ENCODE measurements at places on chromosomes 11 and 22. TPM values are rescaled to one million over a fixed set of nuclear protein-coding genes. Genes with fewer than 3 reads are reported as not detected.

GRCh38 chr11:940496-941135 is 14.9 kb downstream of the AP2A2 start:
- peaks cover 20% of the 10 kb centered on the region for H3K4me1 ChIP-seq
- H3K36me3 ChIP-seq: peaks cover 26% of the 10 kb centered on the region
- H3K27me3 ChIP-seq: no peaks in the 10 kb centered on the region
- no peak overlapping the region for H3K4me3 ChIP-seq

- no peak overlapping the region for H3K4me3 ChIP-seq
- no peak overlapping the region for H3K27ac ChIP-seq
- no peaks in the 10 kb centered on the region for H3K36me3 ChIP-seq
These were observed 11.0 kb upstream of the SHANK2 start for GRCh38 chr11:71263386-71263785.

- no peaks in the 10 kb centered on the region for H3K36me3 ChIP-seq
- H3K4me3 ChIP-seq: no peak overlapping the region
- H3K4me1 ChIP-seq: no peaks in the 10 kb centered on the region
- DNase-seq: no peak
These were observed 49.9 kb downstream of the CSF2RB start for GRCh38 chr22:36963302-36963701.

DNA sequence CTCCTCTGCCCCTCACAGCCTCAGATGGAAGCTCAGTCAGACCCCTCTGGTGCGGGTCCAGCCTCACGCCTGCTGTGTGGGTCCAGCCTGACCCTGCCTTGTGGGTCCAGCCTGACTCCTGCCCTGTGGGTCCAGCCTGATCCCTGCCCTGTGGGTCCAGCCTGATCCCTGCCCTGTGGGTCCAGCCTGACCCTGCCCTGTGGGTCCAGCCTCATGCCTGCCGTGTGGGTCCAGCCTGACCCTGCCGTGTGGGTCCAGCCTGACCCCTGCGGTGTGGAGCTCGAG is 445.3 kb downstream of the BRD1 start:
- H3K4me1 ChIP-seq: no peaks in the 10 kb centered on the region
- H3K36me3 ChIP-seq: no peaks in the 10 kb centered on the region
- H3K27ac ChIP-seq: no peak overlapping the region
- no peak overlapping the region for H3K4me3 ChIP-seq
- no peaks in the 10 kb centered on the region for H3K27me3 ChIP-seq

DNA sequence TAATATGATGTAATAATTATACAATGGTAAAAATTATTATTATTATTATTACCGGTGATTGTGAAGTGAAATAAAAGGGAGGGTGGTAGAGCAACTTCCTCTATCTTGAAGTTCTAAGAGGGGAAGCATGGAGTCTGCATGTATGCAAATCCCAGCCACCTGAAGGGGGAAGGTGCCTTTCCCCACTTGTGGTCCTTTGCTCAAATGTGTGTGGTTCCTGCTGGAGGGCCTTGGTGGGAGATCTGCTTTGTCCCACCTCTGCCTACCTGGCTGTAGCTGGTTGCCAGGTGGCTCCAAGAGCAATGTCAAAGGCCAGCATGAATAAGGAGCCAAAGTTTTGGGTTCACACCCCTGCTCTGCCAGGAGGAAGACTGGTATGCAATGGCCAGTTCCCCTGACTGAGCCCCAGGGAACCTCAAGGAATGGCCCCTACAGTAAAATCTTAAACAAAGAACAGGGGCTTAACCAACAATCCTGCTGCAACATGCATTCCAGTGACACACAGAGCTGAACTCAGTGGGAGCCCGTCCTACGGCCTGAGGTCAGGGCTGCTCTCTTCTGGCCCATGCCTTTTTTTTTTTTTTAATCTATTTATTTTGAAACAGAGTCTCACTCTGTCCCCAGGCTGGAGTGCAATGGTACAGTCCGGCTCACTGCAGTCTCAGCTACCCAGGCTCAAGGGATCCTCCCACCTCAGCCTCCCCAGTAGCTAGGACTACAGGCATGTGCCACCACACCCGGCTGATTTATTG is 8.5 kb downstream of the TMEM132A start:
- H3K4me1 ChIP-seq: no peaks in the 10 kb centered on the region
- no peak for DNase-seq
- H3K27me3 ChIP-seq: peaks cover 17% of the 10 kb centered on the region
- no peak overlapping the region for H3K4me3 ChIP-seq
- H3K36me3 ChIP-seq: no peaks in the 10 kb centered on the region

- H3K27ac ChIP-seq: no peak overlapping the region
- peaks cover 28% of the 10 kb centered on the region for H3K4me1 ChIP-seq
- H3K4me3 ChIP-seq: peak overlapping the region; percentile 44
- peaks cover 9% of the 10 kb centered on the region for H3K27me3 ChIP-seq
These were observed 1.6 kb upstream of the PLXNB2 start for GRCh38 chr22:50308986-50309600.

DNA sequence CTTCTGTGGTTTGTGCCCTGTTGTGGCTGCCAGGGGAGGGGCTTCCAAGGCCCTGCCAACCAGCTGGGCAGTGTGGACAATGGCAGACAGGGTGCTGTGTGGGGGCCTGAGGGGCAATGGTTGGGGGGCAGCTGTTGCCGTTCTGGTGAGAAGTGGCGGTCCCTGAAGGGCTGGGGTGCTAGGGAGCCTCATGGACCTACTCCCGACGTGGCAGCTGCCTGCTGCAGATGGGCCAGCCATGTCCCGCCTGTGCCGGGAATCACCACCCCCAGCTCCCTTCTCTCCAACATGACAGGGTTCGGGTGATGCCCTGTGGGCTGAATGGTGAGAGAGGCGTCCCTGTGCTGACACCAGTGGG is 74.2 kb downstream of the KCNQ1 start:
- H3K27me3 ChIP-seq: no peaks in the 10 kb centered on the region
- H3K36me3 ChIP-seq: no peaks in the 10 kb centered on the region
- H3K27ac ChIP-seq: no peak overlapping the region
- no peak overlapping the region for H3K4me3 ChIP-seq
- no peaks in the 10 kb centered on the region for H3K4me1 ChIP-seq

- H3K27ac ChIP-seq: no peak overlapping the region
- no peaks in the 10 kb centered on the region for H3K27me3 ChIP-seq
- H3K36me3 ChIP-seq: peaks cover 21% of the 10 kb centered on the region
- no peak for DNase-seq
These were observed 38.8 kb downstream of the STIM1 start for GRCh38 chr11:3894128-3894731.

- H3K4me3 ChIP-seq: no peak overlapping the region
- H3K36me3 ChIP-seq: peaks cover 54% of the 10 kb centered on the region
- H3K27me3 ChIP-seq: peaks cover 1% of the 10 kb centered on the region
- no peak for DNase-seq
- peaks cover 25% of the 10 kb centered on the region for H3K4me1 ChIP-seq
These were observed 9.1 kb downstream of the SLC3A2 start for GRCh38 chr11:62889484-62890437.

DNA sequence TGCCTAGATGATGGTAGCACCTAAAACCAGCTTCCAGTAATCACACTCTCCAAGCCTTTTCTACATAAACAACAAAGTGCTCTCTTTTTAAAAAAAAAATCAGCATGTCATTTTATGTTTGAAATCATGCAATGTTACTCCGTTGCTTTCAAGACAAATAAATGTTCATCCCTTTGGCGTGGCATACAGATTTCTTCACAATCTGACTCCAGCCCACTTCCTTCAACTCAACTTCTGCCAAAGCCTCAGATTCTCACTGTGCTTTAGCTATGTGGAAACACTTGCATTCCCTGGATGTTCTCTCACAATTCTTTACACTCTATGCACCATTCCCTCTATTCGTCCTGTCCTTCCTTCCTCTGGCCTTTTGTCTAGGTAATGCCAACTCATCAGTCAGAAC is 206.3 kb upstream of the BLID start:
- no peaks in the 10 kb centered on the region for H3K36me3 ChIP-seq
- DNase-seq: no peak
- no peak overlapping the region for H3K4me3 ChIP-seq
- H3K27ac ChIP-seq: no peak overlapping the region

DNA sequence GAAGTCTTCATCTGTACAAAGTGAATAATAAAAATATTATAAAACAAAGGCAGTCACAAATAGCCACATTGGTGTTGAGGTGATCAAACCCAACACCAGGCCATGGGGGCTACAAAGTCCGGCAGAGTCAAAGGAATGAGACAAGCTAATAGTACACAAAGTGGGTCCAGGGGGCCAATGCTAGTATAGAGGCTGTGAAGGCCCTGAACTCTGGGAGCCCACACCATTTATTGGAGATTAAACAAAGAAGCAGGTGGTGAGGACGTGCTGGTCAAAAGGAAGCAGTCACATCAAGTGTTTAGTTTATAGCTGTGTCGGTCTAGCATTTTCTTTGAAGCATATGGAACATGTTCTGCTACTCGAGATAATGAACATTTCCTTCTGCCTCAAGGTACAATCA is 58.6 kb upstream of the CCT8L2 start:
- no peaks in the 10 kb centered on the region for H3K36me3 ChIP-seq
- H3K27ac ChIP-seq: no peak overlapping the region
- no peaks in the 10 kb centered on the region for H3K27me3 ChIP-seq
- no peaks in the 10 kb centered on the region for H3K4me1 ChIP-seq

GRCh38 chr11:63553759-63554158 is 9.4 kb downstream of the PLAAT2 start:
- peak overlapping the region; percentile 90 for H3K27ac ChIP-seq
- H3K4me1 ChIP-seq: peaks cover 39% of the 10 kb centered on the region
- H3K27me3 ChIP-seq: no peaks in the 10 kb centered on the region
- peak; percentile 57 for DNase-seq
- H3K36me3 ChIP-seq: no peaks in the 10 kb centered on the region
- peak overlapping the region; percentile 46 for H3K4me3 ChIP-seq

DNA sequence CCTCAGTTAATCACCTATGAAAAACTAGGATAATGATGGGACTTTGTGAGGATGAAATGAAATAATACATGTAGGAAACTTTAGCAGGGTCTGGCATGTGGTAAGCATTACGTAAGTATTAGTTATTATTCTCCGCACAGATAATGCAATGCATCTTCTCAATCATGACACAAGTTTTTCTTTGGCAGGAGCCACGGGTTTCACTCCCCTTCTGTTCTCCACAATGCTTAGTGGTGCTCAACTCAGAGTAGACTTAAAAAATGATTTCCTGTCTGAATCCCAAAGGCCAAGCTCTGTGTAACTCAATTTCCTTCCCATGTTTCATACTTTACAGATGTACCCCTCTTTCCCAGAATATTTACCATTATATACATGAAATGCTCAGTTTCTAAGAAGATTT is 82.9 kb downstream of the CCDC34 start:
- no peak for DNase-seq
- no peaks in the 10 kb centered on the region for H3K36me3 ChIP-seq
- H3K4me3 ChIP-seq: no peak overlapping the region
- H3K4me1 ChIP-seq: peaks cover 11% of the 10 kb centered on the region

GRCh38 chr22:21622011-21622918 is 7.6 kb downstream of the YDJC start:
- H3K36me3 ChIP-seq: peaks cover 25% of the 10 kb centered on the region
- no peaks in the 10 kb centered on the region for H3K27me3 ChIP-seq
- no peak for DNase-seq
- no peak overlapping the region for H3K4me3 ChIP-seq
- H3K27ac ChIP-seq: peak overlapping the region; percentile 41

DNA sequence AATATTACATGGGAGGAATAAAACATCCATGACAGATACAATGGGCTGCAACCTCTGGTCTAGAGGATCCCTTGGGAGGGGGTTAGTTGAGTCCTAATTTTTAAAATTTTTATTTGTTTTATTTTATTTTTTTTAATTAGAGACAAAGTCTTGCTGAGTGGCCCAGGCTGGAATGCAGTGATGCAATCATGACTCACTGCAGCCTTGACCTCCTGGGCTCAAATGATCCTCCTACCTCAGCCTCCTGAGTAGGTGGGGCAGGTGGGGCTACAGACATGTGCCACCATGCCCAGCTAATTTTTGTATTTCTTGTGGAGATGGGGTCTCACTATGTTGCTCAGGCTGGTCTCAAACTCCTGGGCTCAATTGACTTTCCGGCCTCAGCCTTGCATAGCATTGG is 43.1 kb downstream of the FDX1 start:
- peaks cover 13% of the 10 kb centered on the region for H3K36me3 ChIP-seq
- peaks cover 15% of the 10 kb centered on the region for H3K4me1 ChIP-seq
- H3K4me3 ChIP-seq: no peak overlapping the region
- no peak overlapping the region for H3K27ac ChIP-seq

- no peaks in the 10 kb centered on the region for H3K27me3 ChIP-seq
- no peak overlapping the region for H3K4me3 ChIP-seq
- H3K27ac ChIP-seq: no peak overlapping the region
- no peaks in the 10 kb centered on the region for H3K4me1 ChIP-seq
- DNase-seq: no peak
These were observed 188.6 kb downstream of the PGR start for GRCh38 chr11:100941033-100941432.

GRCh38 chr11:27839226-27839913 is 139.1 kb upstream of the BDNF start:
- no peak for DNase-seq
- H3K4me3 ChIP-seq: no peak overlapping the region
- H3K27me3 ChIP-seq: no peaks in the 10 kb centered on the region
- no peaks in the 10 kb centered on the region for H3K36me3 ChIP-seq

- H3K27me3 ChIP-seq: peaks cover 2% of the 10 kb centered on the region
- DNase-seq: no peak
- H3K4me1 ChIP-seq: peaks cover 2% of the 10 kb centered on the region
- H3K27ac ChIP-seq: no peak overlapping the region
- no peaks in the 10 kb centered on the region for H3K36me3 ChIP-seq
These were observed 73.2 kb upstream of the PRR5 start for GRCh38 chr22:44628835-44629234.

- H3K4me3 ChIP-seq: peak overlapping the region; percentile 88
- no peaks in the 10 kb centered on the region for H3K36me3 ChIP-seq
- DNase-seq: no peak
These were observed 1.3 kb downstream of the TEF start for GRCh38 chr22:41383085-41383484.

DNA sequence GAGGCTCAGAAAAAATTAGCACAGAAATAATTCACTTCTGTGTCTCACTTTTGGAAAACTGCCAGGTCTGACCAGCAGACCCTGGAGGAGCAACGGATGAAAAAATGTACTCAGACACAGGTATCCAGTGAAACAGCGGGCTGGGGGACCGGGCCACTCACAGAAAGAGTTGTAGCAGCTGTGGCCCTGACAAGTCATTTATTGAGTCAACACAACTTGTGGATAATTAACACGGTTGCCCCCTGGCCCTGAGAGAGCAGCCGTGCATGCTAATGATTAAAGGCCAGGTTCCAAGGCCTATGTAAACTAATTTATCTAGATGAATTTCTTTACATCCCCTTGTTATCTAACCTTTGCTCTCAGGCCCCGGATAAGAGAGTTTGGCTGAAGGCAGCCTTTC is 131.3 kb downstream of the AASDHPPT start:
- H3K27ac ChIP-seq: no peak overlapping the region
- no peaks in the 10 kb centered on the region for H3K27me3 ChIP-seq
- no peaks in the 10 kb centered on the region for H3K36me3 ChIP-seq
- no peaks in the 10 kb centered on the region for H3K4me1 ChIP-seq

- no peaks in the 10 kb centered on the region for H3K4me1 ChIP-seq
- peaks cover 20% of the 10 kb centered on the region for H3K36me3 ChIP-seq
- H3K27me3 ChIP-seq: no peaks in the 10 kb centered on the region
These were observed 37.5 kb upstream of the STK33 start for GRCh38 chr11:8631395-8632118.

Gene TSSK2
- not detected for total RNA-seq

Gene ROM1
- 1.6 TPM for total RNA-seq

Gene MUC5AC
- total RNA-seq: not detected

Gene SPINDOC
- total RNA-seq: 37.2 TPM

Gene OR52N4
- total RNA-seq: 1.5 TPM

Gene IFITM1
- total RNA-seq: 1,055 TPM

Gene HORMAD2
- 0.23 TPM for total RNA-seq

Gene SLC22A6
- not detected for total RNA-seq

Gene DBX1
- total RNA-seq: not detected

Gene MS4A6E
- total RNA-seq: not detected
